ENCODE measurements at places on chromosomes 3 and 15. TPM values are rescaled to one million over a fixed set of nuclear protein-coding genes. Genes with fewer than 3 reads are reported as not detected.

GRCh38 chr15:52563501-52564060 lies 5.2 kb downstream of the ARPP19 start:
- DNase-seq = no peak

- DNase-seq = no peak
Measured at GRCh38 chr3:167835953-167836352, 100.4 kb downstream of the SERPINI1 start.

- no peak for DNase-seq
Measured at GRCh38 chr3:24168977-24169376, 223.9 kb downstream of the NR1D2 start.

DNA sequence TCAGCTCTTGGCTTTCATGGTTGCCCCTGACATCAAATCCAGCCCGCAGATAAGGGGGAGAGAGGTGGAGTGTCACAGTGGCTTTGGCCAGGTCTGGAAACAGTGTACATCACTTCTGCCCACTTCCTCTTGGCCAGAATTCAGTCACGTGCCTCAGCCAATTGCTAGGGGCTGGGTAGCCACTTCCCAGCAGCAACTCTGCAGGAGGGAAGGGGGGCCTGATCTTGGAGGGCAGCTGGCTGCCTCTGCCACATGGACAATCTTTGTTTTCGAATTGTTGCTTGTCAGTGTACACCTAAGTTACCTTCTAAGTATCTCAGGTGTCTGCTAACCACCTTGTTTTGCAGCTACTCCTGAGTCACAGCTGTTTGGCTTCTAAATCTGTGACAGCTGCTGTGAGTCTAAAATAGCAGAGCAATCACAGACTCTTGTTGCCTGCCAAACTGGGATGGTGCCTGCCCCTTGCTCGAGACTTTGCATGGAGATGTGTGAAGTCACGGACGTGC lies 41.0 kb upstream of the LIMD1 start:
- no peak for DNase-seq

DNA sequence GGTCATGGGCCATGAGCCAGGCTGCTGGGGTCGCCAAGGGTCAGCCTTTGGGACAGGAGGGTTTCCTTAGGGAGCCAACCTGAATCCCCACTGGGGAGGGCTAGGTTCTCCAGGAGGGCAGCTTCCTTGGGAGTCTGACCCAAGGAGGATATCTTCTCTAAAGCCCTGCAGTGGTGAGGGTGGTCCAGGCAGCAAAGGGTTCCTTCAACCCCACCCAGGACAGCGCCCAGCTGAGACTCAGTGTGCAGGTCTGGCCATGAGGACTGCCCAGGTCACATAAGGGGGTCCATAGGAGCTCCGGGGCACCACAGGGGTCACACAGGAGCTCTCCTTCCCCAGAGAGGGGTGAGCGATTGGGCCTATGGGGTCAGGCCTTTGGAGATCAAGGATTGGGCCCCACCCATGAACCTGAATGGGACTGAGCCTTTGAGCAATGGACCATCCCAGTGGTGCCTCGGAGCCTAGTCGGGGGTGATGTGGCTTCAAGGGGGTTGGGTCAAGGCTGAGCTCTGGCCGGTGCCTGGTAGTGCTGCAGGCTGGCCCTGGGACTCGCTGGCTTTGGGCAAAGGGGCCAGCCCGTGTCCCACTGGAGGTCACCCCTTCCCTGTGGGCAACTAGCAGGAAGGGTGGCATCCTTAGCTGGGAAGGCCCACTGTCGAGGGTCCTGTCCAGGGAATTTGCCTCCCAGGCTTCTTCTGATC lies 216.5 kb downstream of the SNRPN start:
- DNase-seq = no peak

DNA sequence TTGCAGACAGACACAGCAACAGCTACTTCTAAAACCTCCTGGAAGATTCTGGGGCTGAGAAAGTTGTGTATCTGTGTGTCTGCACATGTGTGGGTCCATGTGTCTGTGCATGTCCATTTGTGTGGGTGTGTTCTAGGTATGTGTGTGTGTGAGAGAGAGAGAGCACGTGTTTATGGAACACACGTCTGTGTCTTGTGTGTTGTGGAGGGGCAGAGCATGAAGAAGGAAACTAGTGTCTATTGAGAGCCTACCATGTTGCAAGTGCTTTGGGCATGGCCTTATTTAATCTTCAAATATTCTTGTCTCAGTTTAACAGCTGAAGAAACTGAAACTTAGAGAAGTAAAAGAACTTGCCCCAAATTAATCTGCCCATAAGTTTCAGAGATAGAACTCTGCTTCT lies 327.5 kb downstream of the UACA start:
- DNase-seq = no peak

DNA sequence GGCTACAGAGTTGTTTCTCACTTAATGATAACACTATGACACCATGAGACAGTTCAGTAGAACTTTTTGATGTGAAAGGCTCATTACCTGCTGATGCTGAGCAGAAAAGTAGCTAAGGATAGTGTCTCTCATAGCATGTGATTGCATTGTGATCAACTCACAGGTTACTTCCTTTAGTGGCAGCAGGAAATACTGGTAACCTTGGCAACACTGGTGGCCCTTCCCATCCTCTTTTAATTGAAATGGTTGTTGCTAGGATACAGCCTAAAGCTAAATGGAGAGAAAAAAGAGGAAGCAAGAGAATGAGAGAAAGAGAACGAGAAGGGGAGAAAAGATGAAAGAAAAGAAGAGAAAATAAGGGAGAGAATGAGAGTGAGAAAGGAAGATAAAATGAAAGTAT lies 204.7 kb upstream of the GAP43 start:
- no peak for DNase-seq

- no peak for DNase-seq
Measured at GRCh38 chr3:111481551-111481950, 60.4 kb upstream of the CD96 start.

DNA sequence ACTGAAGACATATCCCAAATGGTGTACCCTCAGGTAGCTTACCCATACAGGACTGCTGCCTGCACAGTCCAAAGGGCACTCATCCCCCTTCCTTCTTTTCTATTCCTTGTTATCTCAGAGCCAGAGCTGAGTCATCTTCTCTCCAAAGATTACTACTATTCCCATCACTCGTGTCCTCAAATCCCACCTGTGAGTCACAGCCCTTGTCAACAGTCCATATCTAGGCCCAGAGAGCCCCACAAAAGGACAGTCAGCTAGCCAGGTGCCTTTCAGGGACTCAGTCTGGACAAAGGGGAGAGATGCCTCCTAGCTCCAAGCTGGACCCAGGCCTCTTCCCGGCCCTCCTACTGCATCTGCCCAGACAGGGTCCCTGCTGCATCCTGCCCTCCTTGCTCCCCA lies 11.0 kb downstream of the PARP16 start:
- no peak for DNase-seq

DNA sequence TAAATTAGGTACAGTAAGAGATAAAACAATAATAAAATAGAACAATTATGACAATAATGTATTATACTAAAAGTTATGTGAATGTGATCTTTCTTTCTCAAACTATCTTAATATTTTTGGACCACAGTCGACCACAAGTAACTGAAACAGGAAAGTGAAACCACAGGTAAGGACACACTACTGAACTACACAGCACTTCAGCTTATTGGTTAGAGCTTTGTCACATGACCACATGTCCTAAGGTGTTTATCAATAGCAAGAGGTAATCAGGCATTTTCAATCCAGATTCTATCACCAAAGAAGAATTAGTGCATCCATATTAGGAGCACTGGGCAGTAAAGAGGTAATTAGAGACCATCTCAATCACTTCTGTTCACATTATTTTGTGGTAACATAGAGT lies 392.8 kb downstream of the RSL24D1 start:
- no peak for DNase-seq

- DNase-seq = no peak
Measured at GRCh38 chr15:65384505-65384894, 6.7 kb upstream of the IGDCC3 start.

- DNase-seq = no peak
Measured at GRCh38 chr15:71443538-71443937, 328.3 kb downstream of the THSD4 start.

- no peak for DNase-seq
Measured at GRCh38 chr15:99343881-99344551, 92.7 kb downstream of the LRRC28 start.

FBXO40 gene
- 3.4 TPM for polyA plus RNA-seq

SLC24A5 gene
- not detected for polyA plus RNA-seq

LRTM1 gene
- 114 TPM for polyA plus RNA-seq

HYAL2 gene
- polyA plus RNA-seq = 39.7 TPM

LOXL1 gene
- polyA plus RNA-seq = 29.7 TPM

Measured in forelimb muscle (tissue), 1 donor.